ENCODE measurements at places on chromosomes 12 and 14.

- no peak for DNase-seq
Measured at GRCh38 chr12:105499205-105499604, 168.7 kb downstream of the C12orf75 start.

DNA sequence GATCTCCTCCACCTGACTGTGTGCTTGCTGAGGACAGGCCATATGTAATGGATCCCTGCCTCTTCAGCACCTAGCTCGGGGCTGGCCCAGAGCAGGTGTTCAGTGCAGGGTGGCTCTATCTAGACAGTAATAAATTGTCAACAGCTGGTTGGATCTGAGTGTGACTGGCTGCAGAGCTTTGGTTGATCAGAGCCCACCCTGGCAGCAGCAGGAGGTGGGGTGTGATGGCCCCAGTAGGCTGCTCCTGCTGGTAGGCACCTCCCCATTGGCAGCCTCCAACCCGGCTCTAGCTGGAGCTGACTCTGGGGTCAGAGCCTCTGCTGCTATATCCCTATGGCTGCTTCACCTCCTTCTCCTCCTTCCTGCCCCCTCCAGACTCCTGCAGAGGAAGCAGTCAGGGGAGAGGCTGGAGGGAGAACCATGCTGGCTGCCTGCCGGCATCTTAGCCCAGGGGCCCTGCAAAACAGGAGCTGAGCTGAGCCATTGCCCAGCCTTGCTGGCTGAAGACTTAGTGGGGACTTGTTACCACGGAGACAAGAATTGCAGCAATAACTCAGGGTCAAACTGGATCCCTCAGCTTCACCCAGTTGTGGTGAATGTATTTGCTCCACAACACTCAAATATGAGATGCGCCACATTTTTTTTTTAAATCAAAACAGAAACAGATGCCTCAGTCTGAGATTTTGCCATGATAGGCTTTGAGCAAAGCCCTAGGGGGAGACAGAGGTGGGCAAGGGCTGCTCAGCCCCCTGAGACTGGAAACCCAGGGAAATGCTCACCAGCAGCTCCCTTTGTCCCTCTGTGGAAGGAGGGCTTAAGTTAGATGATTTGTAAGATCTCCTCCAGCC is 22.2 kb downstream of the TMEM63C start:
- DNase-seq, result no peak

DNA sequence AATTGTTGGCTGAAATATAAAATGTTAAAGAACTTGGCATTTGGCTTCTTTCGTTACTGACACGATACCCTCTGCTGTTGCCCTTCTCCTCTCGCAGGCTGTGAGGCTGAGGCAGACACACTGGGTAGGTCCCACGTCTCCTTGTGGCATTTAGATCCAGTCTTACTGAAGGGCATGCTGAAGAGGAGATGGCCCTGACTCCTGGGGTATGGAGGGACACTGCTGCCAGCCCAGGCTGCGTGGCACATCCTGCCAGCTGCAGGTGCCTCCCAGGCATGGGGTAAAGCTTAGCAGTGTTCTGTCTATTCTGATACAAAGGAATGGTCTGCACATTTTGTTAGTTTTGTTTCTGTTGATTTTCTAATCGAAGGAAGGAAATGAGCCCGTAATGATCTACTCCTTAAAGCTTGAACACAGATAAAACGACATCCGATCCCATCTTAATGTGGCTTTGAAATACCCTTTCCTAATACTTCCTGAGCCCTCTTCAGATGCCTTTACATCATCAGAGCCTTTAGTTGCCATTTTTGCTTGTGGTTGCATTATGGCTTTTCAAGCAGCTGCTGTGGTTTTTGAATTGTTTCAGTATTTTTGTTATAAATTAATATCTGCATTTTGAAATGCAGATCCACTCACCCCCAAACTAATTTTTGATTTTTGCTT is 61.1 kb downstream of the WDR20 start:
- no peak for DNase-seq

- no peak for DNase-seq
Measured at GRCh38 chr12:50297027-50297426, 13.7 kb upstream of the LIMA1 start.

- no peak for DNase-seq
Measured at GRCh38 chr12:12224240-12224940, 42.5 kb downstream of the LRP6 start.

DNA sequence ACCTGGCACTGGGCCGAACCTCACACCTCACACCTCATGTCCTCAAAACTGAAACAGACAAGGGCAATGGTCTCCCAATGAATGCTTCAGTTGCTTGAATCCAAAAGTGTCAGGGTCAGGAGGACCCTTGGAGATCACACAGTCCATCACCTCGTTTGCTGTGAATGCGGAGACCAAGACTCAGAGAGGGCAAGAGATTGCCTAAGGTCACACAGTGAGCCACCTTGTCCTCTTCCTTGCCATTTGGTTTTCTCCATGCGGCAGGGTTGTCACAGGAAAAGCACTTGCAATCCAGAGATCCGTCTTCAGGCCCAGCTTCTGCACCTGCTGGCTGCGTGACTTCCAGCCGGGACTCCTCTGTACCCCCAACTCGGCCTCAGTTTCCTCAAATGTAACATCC is 28.0 kb downstream of the MVK start:
- no peak for DNase-seq

DNA sequence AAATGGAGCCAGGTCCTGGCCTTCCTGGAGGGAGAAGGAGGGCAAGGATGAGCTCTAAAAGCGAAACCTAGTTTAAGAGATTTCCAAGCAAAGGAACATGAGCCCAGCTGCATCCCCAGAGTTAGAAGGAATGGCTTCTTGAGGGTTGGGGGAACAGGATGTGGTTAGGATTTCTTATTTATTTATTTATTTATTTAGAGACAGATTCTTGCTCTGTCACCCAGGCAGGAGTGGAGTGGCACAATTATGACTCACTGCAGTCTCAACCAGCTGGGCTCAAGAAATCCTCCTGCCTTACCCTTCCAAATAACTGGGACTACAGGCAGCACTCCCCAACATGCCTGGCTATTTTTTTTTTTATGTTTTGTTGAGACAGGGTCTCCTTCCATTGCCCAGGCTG is 25.3 kb upstream of the TMEM106C start:
- DNase-seq, result no peak

DNA sequence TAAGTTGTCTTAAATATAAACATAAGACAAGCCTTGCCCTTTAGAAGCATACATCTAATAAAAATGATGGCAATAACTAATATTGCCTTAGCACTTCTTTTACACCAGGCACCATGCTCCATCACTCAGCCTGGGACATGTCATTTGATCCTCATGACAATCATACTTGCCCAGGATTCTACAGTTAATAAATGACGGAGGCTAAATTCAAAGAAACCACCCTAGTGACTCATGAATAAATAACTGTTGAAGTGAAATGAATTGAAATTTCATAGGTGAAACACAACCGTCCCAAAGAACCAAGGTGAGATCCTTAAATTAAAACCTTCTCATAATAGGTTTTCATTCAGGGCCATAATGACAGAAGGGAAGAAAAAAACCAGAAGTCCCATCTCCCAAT is 89.5 kb downstream of the GRIN2B start:
- no peak for DNase-seq

DNA sequence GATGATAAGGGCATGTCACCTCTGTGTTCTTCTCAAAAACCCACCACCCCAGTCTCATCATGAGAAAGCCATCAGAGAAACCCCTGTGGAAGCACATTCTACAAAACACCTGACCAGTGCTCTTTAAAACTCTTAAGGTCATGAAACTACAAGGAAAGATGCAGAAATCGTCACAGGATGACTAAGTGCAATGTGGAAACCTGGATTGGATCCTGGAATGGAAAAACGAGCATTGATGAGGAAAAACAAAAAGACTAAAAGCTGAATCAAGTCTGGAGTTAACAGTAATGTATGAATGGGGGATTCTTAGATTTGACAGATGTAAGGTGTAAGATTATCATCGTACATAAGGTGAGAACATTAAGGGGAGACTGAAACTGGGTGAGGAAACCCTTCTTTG is 211.0 kb downstream of the TBX5 start:
- no peak for DNase-seq

GRCh38 chr14:77222546-77223225 is 41.1 kb downstream of the TMEM63C start:
- no peak for DNase-seq

DNA sequence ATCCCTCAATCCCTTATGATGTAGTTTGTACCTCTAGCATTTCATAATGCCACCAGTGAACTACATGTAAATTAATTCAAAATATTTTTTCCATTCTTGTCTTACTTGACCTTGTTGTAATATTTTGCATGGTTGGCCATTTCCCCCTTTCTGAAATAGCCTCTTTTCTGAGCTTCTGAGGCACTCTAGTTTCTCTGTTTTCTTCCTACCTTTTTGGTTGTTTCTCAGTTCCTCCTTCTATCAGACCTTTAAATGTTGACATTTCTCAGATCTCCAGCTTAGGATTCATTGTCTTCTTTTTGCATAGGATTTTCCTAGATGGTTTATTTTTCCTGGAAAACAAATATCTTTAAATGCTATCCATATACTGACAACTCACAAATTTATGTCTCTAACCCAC is 9.8 kb upstream of the RMST start:
- DNase-seq, result no peak

- DNase-seq, result no peak
Measured at GRCh38 chr12:3242199-3242863, 165.2 kb downstream of the TSPAN9 start.

GRCh38 chr12:13367973-13368372 is 171.4 kb downstream of the EMP1 start:
- DNase-seq, result no peak

GRCh38 chr14:53144244-53144643 is 8.9 kb downstream of the DDHD1 start:
- no peak for DNase-seq

DNA sequence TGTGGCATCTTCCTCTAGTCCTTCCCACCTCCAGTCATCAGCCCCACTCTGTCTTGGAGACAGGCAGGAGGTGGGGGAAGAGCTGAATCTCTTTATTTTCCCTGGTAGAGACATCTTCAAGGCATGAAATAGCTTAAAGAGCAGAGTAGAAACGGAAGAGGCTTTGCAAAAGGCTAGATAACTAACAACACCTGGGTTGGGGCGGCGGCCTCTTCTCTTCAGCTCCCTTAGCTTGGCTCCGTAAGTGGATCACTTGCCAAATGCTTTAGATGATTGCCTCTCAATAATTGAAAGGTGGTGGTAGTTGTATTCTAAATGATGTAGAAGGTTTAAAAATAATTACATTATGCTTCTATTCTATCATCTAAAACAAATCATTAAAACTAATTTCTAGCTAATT is 36.1 kb downstream of the SSPN start:
- DNase-seq, result no peak

- DNase-seq, result no peak
Measured at GRCh38 chr12:52837413-52837741, 3.3 kb upstream of the KRT79 start.

GRCh38 chr14:59067127-59067894 is 121.2 kb upstream of the DAAM1 start:
- DNase-seq, result no peak

DNA sequence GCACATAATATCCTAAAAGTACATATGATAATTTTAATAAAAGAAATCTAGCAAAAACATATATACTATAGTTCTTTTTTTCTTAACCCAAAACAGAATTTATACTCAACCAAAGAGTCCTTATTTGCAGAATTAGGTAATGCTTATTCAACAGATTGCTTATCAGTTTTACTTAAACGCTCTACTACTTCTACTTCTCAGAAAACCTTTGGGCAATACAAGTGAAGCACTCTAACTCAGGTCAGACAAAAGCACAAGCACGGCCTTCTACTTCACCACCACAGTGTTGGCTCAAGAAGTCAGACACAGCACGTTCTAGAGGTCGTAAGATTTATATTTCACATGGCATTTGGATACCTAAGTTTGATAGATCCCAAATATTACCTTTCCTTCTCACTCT is 29.2 kb downstream of the DICER1 start:
- no peak for DNase-seq

- no peak for DNase-seq
Measured at GRCh38 chr14:34425095-34425851, 36.8 kb downstream of the SPTSSA start.

DNA sequence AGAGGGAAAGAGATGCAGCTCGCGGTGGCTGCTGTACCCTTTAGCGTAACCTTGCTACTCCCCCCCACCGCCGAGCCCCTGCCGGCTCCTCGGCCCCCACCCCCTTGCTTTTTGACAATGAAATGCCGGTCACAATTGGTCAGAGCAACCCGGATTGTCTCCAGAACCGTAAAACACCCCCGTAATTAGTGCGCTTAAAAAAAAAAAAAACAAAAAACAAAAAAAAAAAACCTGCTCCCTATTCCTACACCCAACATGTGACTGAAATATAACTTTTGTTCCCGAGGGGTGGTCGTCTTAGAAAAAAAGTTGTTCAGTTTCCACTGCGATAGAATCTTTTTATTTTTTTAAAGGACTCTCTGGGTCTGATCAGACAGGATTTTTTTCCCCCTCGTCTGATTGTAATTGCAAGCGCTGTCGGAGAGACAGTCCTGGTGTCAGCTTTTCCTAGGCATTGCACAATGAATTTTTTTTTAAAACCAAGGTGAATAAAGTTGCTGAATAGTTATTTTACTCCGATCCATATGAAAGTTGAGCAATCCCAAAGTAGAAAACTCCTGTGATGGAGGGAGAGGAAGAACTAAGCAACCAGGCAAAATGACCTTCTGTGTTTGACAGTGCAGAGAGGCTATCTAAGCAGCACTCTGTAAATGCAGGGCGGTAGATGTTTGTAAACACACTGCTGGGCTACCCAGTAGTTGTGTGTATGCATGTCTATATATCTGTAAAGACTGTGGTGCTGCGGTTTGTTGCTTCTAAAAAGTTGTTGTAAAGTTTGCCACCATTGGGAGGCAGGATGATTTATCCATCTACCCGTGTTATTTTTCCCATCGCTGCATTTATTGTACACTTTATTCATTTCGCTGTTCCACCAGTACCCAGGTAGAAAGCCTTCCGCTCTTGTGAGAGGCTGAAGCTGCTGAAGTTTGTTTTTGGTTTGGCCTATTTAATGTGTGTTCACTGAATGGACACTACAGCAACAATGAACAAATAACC is 1.1 kb downstream of the ETV6 start:
- peak; percentile 66 for DNase-seq

GRCh38 chr14:72318648-72319047 is 386.4 kb downstream of the RGS6 start:
- DNase-seq, result no peak

GRCh38 chr14:29465095-29465494 is 462.6 kb downstream of the PRKD1 start:
- no peak for DNase-seq

- DNase-seq, result no peak
Measured at GRCh38 chr12:116166306-116166705, 111.2 kb downstream of the MED13L start.

DNA sequence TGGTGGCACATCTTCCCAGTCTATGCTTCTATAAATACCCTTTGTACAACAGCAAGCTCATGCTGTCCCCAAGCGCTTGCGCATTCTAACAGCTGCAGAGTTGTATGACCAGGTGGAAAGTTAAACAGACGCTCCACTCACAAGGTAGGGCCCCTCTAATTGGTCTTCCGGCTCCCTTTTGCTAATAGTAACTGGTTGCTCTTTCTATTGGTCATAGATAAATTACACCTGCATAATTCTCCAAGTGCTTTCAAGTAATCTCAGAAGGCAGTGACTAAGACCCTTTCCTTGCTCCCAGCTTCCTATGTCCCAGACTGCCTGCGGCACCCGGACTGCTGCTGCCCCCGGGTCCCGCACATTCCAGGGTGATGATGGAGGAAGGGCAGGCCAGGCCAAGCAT is 6.1 kb upstream of the TSPAN9 start:
- peak; percentile 33 for DNase-seq
